ENCODE measurements at places on chromosomes 6 and 20.
A peak's percentile ranks its signal among the peaks of the same experiment; 100 is the strongest.

GRCh38 chr20:35467339-35468224, 12.2 kb downstream of the CEP250 start:
- no peak for DNase-seq

- no peak for DNase-seq
These were observed 443.8 kb upstream of the SPTLC3 start for GRCh38 chr20:12564979-12565378.

- DNase-seq: no peak
These were observed 139.7 kb downstream of the TRDN start for GRCh38 chr6:123497025-123497424.

- no peak for DNase-seq
These were observed 62.3 kb upstream of the IER3 start for GRCh38 chr6:30806581-30807183.

DNA sequence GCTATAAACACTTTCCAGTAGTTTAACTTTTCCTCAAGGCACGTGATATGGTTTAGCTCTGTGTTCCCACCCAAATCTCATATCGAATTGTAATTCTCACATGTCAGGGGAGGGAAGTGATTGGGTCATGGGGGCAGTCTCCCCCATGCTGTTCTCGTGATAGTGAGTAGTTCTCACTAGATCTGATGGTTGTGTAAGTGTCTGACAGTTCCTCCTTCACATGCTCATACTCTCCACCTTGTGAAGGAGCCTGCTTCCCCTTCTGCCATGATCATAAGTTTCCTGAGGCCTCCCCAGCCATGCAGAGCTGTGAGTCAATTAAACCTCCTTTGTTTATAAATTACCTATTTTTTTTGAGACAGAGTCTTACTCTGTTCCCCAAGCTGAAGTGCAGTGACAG, 127.9 kb downstream of the DTNBP1 start:
- no peak for DNase-seq

DNA sequence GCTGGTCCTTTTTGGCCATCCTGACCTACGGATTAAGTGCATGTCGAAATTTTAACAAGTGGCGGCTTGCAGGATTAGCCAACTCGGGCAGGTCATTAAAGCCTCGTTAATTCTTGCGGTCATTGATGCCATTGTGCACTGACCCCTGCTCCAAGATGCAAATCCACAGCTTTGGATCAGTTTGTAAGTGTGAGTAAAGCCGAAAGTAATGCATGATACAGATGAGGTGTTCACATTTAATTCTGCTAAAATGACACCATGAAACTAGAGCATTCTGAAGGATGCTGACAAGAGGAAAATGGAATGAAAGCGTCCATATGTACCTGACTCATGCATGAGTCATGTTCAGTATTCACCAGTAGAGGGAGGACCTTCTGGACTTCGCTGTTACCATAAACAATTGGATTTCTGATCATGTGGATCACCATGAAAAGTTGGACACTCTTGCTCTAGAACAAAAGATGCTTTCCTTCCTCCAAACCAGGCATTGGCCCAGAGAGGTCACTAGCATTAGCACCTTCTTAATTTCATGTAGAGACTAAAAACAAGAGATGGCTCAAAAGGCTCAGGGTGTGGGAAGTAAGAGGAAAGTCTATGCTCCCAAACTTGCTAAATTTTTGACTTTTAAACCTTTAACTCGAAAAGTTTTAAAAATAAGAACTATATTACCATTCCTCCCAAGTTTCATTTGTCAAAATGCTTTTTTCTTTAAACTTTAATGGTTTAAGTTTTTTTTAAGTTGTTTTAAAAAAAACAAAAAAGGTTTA, 48.0 kb downstream of the MUC22 start:
- DNase-seq: no peak

- DNase-seq: peak; percentile 51
These were observed 6.6 kb downstream of the HTR1B start for GRCh38 chr6:77456531-77457248.

- DNase-seq: no peak
These were observed 41.0 kb downstream of the SOX4 start for GRCh38 chr6:21634582-21634981.

- DNase-seq: no peak
These were observed 30.8 kb upstream of the FILIP1 start for GRCh38 chr6:75524322-75524972.

GRCh38 chr20:52847731-52848359, 124.3 kb upstream of the TSHZ2 start:
- DNase-seq: no peak

GRCh38 chr6:45921691-45922281, 93.9 kb downstream of the CLIC5 start:
- DNase-seq: peak; percentile 73

DNA sequence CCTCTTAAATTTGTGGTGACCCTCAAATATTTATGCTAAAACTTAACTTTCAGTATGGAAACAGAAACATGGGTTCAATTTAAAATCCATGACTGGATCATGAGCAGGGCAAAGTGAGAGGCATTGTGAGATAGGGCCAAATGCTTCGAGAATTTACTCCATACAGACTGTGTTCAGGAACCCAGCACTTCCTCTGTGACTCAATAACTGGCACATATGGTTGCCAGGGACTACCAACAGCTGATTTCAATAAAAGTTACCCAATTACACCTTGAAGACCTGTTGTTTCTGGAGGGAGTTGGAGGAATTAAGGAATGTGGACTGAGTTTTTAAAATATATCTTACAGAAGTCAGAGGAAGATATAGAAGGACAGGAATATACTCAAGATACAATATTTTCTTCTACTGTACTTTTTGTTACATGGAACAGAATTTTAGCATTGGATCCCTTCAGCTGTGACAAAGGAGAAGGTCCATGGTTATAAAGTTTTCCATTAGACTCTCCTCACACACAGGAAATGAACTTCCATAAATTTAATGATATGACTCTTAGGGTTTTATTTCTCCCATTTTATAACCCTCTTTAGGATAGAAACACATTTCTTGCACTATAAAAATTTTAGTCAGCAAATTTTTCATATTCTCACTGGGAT, 258.5 kb downstream of the KHDC1L start:
- DNase-seq: no peak
